Heart left ventricle (tissue), 16 donors: ENCODE measurements at places on chromosomes 13 and 19. TPM values are rescaled to one million over a fixed set of nuclear protein-coding genes. Genes with fewer than 3 reads are reported as not detected.

The ZNF208 gene
- 14.3 TPM for total RNA-seq

The TUBA3C gene
- total RNA-seq: 0.20 TPM

The MEF2B gene
- total RNA-seq: 0.51 TPM

The VMAC gene
- total RNA-seq: 2.4 TPM

The FARP1 gene
- total RNA-seq: 39.1 TPM

The PDX1 gene
- not detected for total RNA-seq

The SCGB2B2 gene
- total RNA-seq: 1.7 TPM

The TPP2 gene
- 26.0 TPM for total RNA-seq

The TSSK6 gene
- total RNA-seq: 0.57 TPM

The ZNF681 gene
- 0.32 TPM for total RNA-seq

The ZNF611 gene
- total RNA-seq: 6.0 TPM

The PODNL1 gene
- 2.8 TPM for total RNA-seq

The UBL3 gene
- total RNA-seq: 23.4 TPM

The ACTN4 gene
- total RNA-seq: 137 TPM

The GPR18 gene
- total RNA-seq: not detected

The KIR3DL1 gene
- 0.16 TPM for total RNA-seq

The EEF2 gene
- 2,118 TPM for total RNA-seq

The ZSCAN22 gene
- 1.4 TPM for total RNA-seq

The RASAL3 gene
- 0.42 TPM for total RNA-seq

The KLK2 gene
- not detected for total RNA-seq

The LILRB2 gene
- 1.9 TPM for total RNA-seq

The SH3GL1 gene
- 15.7 TPM for total RNA-seq

The NFIX gene
- 146 TPM for total RNA-seq

The TEX26 gene
- total RNA-seq: not detected

The HSH2D gene
- total RNA-seq: 0.16 TPM

The ZSCAN18 gene
- 86.9 TPM for total RNA-seq

The NHLRC3 gene
- total RNA-seq: 15.7 TPM

The SHFL gene
- total RNA-seq: 11.5 TPM

The FXYD7 gene
- 0.52 TPM for total RNA-seq

The NLRP7 gene
- not detected for total RNA-seq

The ZNF99 gene
- 0.13 TPM for total RNA-seq

The ZNF136 gene
- 4.1 TPM for total RNA-seq

The PEX11G gene
- total RNA-seq: 1.0 TPM

The SHISA7 gene
- not detected for total RNA-seq

The TRIM28 gene
- total RNA-seq: 131 TPM

The HCN2 gene
- total RNA-seq: 4.6 TPM

The FXYD5 gene
- total RNA-seq: 87.9 TPM

The ZNF579 gene
- 9.5 TPM for total RNA-seq

The PSG1 gene
- total RNA-seq: not detected

The ZNF575 gene
- not detected for total RNA-seq

The FPR3 gene
- total RNA-seq: 2.7 TPM

The CBY2 gene
- total RNA-seq: not detected

The OR4F17 gene
- total RNA-seq: not detected

The USE1 gene
- 26.7 TPM for total RNA-seq

The HIPK4 gene
- total RNA-seq: 0.07 TPM

The CYP4F11 gene
- not detected for total RNA-seq

The HSPB6 gene
- total RNA-seq: 504 TPM

The ANKRD24 gene
- total RNA-seq: 1.4 TPM

The THSD1 gene
- 6.8 TPM for total RNA-seq

The SLITRK5 gene
- total RNA-seq: 0.61 TPM

The CPB2 gene
- not detected for total RNA-seq
